Cerebellum (tissue), 4 donors: ENCODE measurements at places on chromosomes 4 and X.

DNA sequence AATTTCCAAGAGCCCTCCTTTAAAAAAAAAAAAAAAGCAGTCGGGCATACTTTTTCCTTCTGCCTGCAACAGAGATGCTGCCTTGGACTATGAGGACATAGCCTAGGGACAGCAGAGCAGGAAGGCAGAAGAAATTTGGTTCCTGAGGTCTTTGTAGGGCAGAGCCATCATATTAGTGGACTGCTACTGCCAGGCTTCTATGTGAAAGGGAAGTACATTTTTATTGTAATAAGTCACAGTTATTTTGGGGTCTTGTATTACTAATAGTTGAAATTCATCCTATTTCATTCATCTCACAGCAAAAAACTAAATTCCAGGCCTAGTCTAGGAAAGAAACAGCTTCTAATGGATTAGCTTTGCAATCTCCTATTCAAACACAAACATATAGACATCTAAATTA is 211.2 kb downstream of the NSUN7 start:
- DNase-seq = no peak

DNA sequence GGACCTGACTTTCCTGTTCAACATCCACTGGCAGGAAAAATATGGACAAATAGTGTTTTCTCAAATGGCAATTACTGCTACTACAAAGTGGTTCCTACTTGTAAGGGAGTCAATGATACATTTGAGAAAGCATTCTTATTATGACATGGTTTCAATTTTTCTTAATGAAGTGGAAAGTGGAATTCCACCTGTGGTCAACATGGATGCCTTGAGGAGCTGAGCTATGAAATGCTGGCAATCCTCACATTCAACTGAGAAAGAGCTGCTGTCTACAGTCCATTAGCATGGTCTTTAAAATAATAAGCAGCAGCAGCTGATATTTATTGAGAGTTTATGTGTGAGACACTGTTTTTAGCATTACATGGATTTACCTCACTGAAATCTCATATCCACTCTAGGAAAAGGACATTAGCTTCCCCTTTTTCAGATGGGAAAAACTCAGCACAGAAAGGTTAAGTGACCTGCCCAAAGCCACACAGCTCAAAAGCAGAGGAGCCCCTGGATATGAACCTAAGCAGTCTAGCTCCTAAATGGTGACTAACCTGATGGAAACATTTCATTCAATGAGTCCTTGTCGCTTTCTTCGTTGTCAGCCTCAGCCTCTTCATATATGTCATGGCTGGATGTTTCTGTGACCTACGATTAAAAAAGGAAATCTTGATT is 29.2 kb downstream of the MAP7D3 start:
- DNase-seq = no peak

DNA sequence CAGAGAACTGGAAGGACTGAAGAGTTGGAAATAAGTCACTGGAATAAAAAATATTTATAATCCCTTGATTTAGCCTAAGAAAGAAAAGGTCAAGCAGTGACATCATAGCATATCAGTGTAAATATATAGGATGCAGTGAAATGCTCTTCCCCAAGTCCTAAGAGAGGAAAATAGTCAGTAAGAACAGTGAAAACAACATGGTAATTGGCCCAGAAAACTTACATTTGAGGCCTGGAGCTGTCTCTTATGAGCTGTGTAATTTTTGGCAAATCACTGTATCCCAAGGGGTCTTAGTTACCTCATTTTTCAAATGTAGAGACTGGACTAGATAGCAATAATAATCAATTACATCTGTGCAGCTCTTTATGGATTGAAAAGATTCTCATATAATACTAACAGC is 255.7 kb upstream of the AR start:
- DNase-seq = no peak

DNA sequence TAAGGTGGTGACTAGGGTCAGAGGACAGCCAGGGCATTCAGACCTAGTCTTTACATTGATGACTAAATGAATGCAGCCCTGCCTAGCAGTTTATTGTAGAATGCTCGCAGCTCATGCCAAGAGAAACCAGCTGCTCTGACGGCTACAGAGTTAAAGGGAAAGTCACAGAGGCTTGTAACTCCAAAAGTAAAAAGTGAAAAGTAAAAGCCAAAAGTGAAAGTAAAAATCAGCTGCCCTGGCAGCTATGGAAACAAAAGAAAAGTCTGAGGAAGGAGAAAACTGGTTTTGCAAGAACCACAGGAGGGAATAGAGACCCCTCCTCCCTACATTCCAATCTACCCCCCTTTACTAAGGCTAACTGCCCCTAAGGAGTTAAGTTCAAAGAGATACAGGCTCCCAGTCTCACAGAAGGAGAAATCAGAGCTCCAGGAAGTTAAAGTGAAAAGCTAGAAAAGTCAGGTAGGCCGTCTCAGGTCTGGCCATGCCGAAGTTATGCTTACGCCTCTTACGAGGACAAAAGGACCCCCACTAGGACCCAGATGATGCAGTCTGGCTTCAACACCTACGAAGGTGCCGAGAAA is 6.0 kb downstream of the GAGE10 start:
- no peak for DNase-seq

GRCh38 chr4:151475035-151475714 is 66.2 kb downstream of the FHIP1A start:
- no peak for DNase-seq
